A172 (cell line): ENCODE measurements at places on chromosomes 11 and 22.

- no peak for DNase-seq
Measured at GRCh38 chr11:16034074-16034473, 322.3 kb downstream of the SOX6 start.

- peak; percentile 10 for DNase-seq
Measured at GRCh38 chr11:80958361-80958760, 1517.5 kb upstream of the TENM4 start.

GRCh38 chr11:68012843-68013610, 2.9 kb downstream of the ALDH3B1 start:
- peak; percentile 97 for DNase-seq

- DNase-seq = no peak
Measured at GRCh38 chr22:25880524-25880923, 138.5 kb downstream of the MYO18B start.

- DNase-seq = no peak
Measured at GRCh38 chr22:49727191-49727880, 100.3 kb downstream of the BRD1 start.

DNA sequence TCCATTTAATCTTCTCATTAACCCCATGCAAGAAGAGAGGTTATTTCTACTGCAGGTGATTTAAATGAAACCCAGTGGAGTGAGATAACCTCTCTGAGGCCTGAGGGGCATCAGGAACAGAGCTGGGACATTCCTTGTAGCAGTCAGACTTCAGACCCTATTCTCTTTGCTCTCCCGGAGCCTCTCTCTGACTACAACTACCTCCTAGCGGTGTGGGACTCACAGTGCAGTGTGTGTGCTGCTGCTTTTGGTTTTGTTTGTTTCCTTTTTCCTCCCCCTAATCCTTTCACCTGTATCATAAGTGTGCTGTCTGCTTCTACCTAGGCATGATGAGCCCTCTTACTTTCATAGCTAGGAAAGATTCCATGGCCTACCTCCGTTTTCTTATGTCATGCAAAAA, 769.6 kb downstream of the NTM start:
- DNase-seq = no peak

GRCh38 chr11:121722431-121723245, 269.9 kb upstream of the SORL1-AS1 start:
- peak; percentile 58 for DNase-seq

DNA sequence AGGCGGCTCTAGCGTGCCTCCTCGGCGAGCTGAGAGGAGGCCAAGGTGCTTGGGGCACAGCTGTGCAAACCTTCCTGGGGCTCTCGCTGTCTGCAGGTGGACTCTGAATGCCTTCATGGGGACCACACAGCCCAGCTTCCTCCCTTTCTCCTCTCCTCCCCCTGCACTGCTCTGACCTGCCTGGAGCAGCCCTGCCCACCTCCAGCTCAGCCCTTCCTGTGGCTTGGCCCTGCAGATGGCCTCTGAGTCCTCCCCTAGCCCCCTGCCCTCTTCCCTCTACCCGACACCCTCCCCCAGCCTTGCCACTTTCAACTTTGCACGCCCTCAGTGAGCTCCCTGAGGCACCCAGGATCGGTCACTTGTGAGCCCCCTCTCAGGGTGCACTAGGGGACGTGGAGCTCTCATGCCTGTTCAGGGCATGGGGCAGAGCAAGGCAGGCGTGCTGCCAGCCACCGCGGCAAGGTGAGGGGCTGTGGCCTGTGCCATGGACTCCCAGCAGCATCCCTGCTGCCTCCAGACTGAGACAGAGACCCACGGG, 31.4 kb downstream of the PPM1F start:
- no peak for DNase-seq

GRCh38 chr11:34175284-34176019, 70.0 kb downstream of the NAT10 start:
- no peak for DNase-seq

GRCh38 chr22:19107730-19108074, 14.5 kb downstream of the DGCR2 start:
- DNase-seq = no peak

GRCh38 chr11:2701230-2701629, 1.4 kb upstream of the KCNQ1OT1 start:
- no peak for DNase-seq

DNA sequence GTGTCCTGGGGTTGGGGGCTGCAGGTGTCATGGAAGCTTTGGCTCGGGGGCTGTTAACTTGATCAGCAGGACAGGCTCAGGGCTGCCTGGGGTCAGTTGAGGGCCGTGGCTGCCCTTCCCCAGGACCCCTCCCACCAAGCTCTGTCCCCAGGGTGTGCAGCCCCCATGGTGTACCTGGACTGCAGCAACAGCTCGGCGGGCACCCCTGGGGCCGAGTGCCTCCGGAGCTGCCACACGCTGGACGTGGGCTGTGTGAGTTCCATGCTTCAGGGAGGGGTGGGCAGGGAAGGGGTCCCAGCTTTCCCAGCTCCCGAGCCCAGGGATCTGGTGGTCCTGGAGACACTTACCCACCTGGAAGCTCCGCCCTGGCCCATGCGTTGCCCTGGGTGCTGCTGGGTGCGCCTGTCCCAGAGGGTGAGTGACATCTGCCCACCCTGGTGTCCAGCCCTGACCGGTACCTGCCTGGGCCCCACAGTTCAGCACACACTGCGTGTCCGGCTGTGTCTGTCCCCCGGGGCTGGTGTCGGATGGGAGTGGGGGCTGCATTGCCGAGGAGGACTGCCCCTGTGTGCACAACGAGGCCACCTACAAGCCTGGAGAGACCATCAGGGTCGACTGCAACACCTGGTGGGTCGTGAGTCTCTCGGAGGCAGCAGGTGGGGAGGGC, 11.3 kb downstream of the MUC5B start:
- no peak for DNase-seq

DNA sequence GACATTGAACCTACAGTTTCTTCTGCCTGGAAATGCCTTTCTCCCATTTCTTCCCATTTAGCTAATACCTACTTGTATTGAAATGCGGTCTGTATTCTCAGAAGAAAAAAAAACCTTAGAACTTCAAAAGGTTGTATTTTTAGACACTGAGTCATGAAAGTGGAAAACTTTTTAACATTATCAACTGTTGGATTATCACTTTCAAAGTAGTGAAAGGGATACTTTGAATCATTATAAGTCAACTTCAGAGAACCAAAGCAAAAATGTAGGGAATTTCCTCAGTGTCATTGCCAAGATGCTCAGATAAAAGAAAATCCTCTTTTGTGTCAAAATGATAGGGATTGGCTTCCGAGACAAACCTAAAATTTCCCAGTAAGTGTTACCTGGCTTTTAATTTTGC, 6.6 kb downstream of the HOATZ start:
- DNase-seq = peak; percentile 42
